K562 (cell line): ENCODE measurements at places on chromosomes 13 and 19. TPM values are rescaled to one million over a fixed set of nuclear protein-coding genes. Genes with fewer than 3 reads are reported as not detected.

Gene BRCA2
- 10.6 and 11.4 TPM in 2 replicates for total RNA-seq

DNA sequence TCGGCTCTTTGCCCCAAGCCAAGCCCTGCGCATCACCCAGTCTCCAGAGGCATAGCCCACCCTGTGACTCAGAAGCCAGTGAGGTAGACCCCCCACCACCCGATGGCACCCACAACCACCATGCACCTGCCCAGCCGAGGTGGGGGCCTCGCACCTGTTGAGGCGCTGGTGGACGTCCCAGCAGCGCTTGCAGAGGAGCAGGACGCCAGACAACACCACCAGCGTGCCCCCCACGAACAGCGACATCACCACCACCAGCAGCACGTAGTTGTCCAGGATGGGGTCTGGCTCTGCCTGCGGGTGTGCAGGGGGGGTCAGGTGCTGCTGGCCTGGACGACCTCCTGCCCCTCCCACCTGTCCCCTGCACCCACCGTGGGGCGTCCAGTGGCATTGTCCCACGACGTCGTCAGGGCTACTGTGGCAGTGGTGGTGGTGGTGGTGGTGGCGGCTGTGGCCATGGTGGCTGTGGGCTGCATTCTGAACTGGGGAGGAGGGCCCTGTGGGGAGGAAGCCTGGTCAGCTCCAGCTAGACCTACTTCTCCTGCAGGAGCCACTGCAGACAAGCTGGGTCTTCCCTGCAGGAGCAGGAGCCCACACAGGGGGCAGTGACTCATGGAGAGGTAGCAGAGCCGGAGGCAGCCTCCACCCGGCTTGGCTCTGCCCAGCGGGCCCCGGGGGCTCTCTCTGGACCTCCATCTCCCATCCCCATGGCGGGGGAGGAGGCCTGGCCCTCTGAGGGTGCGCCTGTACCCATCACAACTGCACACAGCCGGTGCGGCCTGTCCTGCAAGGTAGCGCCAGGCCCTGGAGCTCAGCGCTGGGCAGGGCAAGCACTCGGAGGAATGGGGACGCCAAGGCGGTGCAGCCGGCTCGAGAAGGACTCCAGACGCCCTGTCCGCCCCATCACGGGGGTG is 1.9 kb downstream of the CBARP start:
- DNase-seq: no peak
- H3K36me3 ChIP-seq: peaks cover 40% of the 10 kb centered on the region; the same call in 1 of the 3 replicates
- no peak overlapping the region for H3K4me3 ChIP-seq
- H3K4me1 ChIP-seq: peaks cover 99% of the 10 kb centered on the region

DNA sequence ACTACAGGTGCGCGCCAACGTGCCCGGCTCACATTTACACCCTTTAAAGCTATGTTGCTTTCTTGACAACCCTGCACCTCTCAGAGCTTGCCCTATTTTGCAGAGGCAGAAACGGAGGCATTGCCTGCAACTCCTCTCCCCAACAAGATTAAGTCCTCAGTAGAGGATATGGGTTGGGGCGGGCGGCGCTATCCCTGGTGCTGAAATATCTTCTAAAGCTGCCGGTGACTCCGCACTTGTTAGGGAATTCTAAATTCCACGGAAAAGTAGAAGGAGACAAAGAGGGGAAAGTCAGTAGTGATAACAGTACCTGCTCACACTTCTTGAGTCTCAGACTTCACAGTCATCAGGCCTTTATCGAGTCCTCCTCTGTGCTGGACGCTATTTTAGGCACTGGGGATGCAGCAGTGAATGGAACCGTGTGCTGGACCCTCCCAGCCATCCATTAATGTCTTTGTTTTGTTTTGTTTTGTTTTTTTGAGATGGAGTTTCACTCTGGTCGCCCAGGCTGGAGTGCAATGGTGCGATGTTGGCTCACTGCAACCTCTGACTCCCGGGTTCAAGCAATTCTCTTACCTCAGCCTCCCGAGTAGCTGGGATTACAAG is 18.0 kb downstream of the SLC5A5 start:
- H3K4me3 ChIP-seq: no peak overlapping the region
- peak; percentile 39 for DNase-seq
- H3K27me3 ChIP-seq: no peaks in the 10 kb centered on the region; the same call in 2 of the 3 replicates

DNA sequence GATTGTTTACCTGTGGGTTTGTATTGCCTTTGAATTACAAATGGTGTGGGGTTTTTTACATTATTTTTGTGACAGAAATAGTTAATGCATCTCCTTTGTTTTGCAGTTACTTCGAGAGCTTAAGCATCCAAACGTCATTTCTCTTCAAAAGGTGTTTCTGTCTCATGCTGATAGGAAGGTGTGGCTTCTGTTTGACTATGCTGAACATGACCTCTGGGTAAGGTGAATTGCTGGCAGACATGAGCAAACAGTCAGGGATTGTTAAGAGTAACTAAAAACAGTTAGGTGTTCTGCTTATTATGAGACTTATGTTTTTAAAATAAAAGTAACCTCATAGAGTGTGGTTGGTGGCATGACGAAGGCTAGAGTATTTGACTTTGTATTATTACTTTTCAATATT is 95.0 kb downstream of the CDK8 start:
- H3K36me3 ChIP-seq: peaks cover 13% of the 10 kb centered on the region; the same call in 1 of the 3 replicates
- H3K27me3 ChIP-seq: no peaks in the 10 kb centered on the region
- H3K4me1 ChIP-seq: peaks cover under 1% of the 10 kb centered on the region; the same call in 2 of the 3 replicates
- H3K27ac ChIP-seq: no peak overlapping the region
- peak; percentile 9 for DNase-seq

Gene NANOS3
- total RNA-seq: not detected in 2 replicates

Gene PGLYRP2
- not detected in 2 replicates for total RNA-seq

Gene SLC25A15
- total RNA-seq: 23.5 and 23.9 TPM in 2 replicates
